ENCODE measurements at places on chromosomes 13 and 19. TPM values are rescaled to one million over a fixed set of nuclear protein-coding genes. Genes with fewer than 3 reads are reported as not detected.

- peak; percentile 26 for DNase-seq
- H3K27ac ChIP-seq: no peak overlapping the region
- no peaks in the 10 kb centered on the region for H3K36me3 ChIP-seq
Measured at GRCh38 chr13:106311004-106311403, 224.5 kb downstream of the EFNB2 start.

CYP4F12 gene
- not detected for total RNA-seq

TMEM238 gene
- total RNA-seq: 9.7 TPM

DNA sequence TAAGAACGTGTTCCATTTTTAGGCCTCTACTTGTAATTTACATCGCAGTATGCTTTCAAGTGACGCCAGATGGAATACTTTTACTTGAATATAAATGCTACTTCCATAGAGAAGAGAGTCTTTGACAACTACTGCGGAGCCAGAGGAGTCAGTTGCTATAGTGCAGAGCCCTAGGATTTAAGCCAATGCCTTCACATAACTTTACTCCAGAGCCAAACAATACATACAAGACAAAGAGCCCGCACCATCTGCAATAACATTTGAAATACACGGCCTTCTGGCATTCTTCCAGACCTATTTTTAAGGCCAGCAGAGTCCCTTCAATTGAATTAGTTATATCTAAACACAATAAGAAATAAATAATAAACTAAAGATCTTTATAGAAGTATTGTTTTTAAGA, 59.4 kb downstream of the XPO4 start:
- H3K27ac ChIP-seq: no peak overlapping the region
- no peaks in the 10 kb centered on the region for H3K4me1 ChIP-seq
- no peak for DNase-seq
- H3K4me3 ChIP-seq: no peak overlapping the region
- peaks cover 19% of the 10 kb centered on the region for H3K36me3 ChIP-seq
- H3K27me3 ChIP-seq: no peaks in the 10 kb centered on the region

DNA sequence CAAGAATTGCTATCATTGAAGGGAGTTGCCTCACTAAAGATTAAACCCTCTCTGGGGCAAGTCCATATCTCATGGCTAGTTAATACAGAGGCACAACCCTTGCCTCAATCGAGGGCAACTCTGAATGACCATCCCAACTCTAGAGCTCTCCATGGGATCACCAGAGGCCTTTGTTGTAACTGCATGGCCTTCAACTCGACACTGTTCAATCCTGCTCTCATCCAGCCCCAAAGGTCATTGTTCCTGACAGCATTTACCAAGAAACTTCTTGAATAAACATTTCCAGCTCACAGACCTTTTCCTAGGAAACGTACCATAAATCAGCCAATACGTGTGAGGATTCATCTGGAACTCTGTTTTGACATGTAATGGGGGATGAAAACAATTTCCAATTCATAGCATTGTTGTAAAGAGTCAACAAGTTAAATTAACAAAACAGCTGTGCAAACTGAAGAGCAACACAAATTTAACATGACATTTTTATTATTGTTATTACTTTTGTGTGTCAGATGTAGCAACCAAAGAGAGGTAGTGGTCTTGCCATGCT, 452.7 kb downstream of the SUCLA2 start:
- no peak overlapping the region for H3K4me3 ChIP-seq
- no peaks in the 10 kb centered on the region for H3K36me3 ChIP-seq
- H3K27me3 ChIP-seq: no peaks in the 10 kb centered on the region
- no peak overlapping the region for H3K27ac ChIP-seq
- H3K4me1 ChIP-seq: no peaks in the 10 kb centered on the region
- DNase-seq: no peak

- DNase-seq: no peak
- no peaks in the 10 kb centered on the region for H3K27me3 ChIP-seq
- H3K4me3 ChIP-seq: no peak overlapping the region
- H3K4me1 ChIP-seq: no peaks in the 10 kb centered on the region
Measured at GRCh38 chr19:18736415-18737336, 53.2 kb downstream of the CRTC1 start.

DNA sequence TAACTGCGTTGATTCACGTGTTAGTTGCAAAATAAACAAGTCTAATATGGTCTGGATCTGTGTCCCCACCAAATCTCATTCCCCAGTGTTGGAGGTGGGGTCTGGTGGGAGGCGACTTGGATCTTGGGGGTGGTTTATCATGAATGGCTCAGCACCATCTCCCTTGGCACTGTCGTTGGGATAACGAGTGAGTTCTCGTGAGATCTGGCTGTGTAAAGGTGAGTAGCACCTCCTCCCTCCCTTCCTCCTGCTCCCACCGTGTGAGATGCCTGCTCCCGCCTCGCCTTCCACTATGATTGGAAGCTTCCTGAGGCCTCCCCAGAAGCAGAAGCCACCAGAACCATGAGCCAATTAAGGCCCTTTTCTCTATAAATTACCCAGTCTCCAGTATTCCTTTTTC, 4.8 kb downstream of the PEAK3 start:
- H3K36me3 ChIP-seq: peaks cover 22% of the 10 kb centered on the region
- H3K27ac ChIP-seq: no peak overlapping the region
- DNase-seq: no peak
- H3K4me3 ChIP-seq: no peak overlapping the region
- peaks cover 26% of the 10 kb centered on the region for H3K4me1 ChIP-seq

GRCh38 chr13:94154367-94154766, 325.1 kb downstream of the DCT start:
- no peak overlapping the region for H3K27ac ChIP-seq
- H3K4me1 ChIP-seq: no peaks in the 10 kb centered on the region
- H3K36me3 ChIP-seq: no peaks in the 10 kb centered on the region
- H3K4me3 ChIP-seq: no peak overlapping the region

CYP2S1 gene
- 1.0 TPM for total RNA-seq

DNA sequence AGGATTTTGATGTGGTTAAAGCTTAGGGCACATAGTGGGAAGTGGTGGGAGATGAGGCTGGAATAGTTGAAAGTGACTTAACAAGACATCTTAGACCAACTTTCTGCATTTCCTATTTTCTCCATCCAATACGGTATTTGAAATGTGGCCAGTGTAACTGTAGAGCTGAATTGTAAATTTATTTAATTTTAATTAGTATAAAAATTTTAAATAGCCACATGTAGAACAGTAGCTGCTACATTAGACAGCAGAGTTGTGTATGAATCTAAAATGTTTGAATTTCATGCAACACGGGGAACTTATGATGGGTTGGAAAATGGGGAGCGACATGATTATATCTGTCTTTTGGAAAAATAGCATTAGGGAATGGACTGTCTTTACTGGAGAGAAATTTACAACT, 7.1 kb upstream of the SCEL start:
- no peak for DNase-seq
- H3K4me3 ChIP-seq: no peak overlapping the region
- H3K36me3 ChIP-seq: no peaks in the 10 kb centered on the region
- peaks cover 2% of the 10 kb centered on the region for H3K4me1 ChIP-seq
- H3K27me3 ChIP-seq: peaks cover 5% of the 10 kb centered on the region

NFIX gene
- 8.3 TPM for total RNA-seq

GEMIN7 gene
- total RNA-seq: 51.5 TPM

DNA sequence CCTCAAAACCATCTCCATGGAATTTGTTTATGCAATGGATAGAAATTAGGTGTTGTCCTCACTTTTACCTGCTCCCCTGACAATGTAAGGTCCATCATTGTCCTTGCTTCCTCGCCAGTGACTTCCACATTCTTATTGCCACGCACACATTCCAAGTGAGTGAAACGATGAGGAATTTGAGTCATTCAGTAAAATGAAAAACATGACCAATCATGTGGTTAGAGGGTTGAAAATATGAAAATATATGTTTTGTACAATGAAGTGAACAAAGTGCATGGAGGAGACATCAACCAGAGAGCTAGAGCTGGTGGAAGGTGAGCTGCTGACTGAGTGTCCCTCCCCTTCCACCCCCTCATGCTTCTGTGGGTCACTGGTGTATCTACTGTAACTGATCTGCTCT, 91.7 kb downstream of the ATP8A2 start:
- no peak for DNase-seq
- peaks cover 38% of the 10 kb centered on the region for H3K27me3 ChIP-seq
- H3K27ac ChIP-seq: no peak overlapping the region
- no peaks in the 10 kb centered on the region for H3K36me3 ChIP-seq

- peak overlapping the region; percentile 74 for H3K27ac ChIP-seq
- H3K27me3 ChIP-seq: no peaks in the 10 kb centered on the region
- H3K4me3 ChIP-seq: peak overlapping the region; percentile 60
- H3K4me1 ChIP-seq: peaks cover 73% of the 10 kb centered on the region
- H3K36me3 ChIP-seq: peaks cover 28% of the 10 kb centered on the region
Measured at GRCh38 chr13:99220199-99220935, 19.7 kb downstream of the UBAC2 start.

- no peak overlapping the region for H3K4me3 ChIP-seq
- no peak for DNase-seq
- H3K27ac ChIP-seq: no peak overlapping the region
- H3K4me1 ChIP-seq: no peaks in the 10 kb centered on the region
- no peaks in the 10 kb centered on the region for H3K36me3 ChIP-seq
- H3K27me3 ChIP-seq: peaks cover 2% of the 10 kb centered on the region
Measured at GRCh38 chr13:94256721-94257120, 222.8 kb downstream of the DCT start.

EDDM13 gene
- total RNA-seq: 0.98 TPM

LGALS7B gene
- not detected for total RNA-seq

DNA sequence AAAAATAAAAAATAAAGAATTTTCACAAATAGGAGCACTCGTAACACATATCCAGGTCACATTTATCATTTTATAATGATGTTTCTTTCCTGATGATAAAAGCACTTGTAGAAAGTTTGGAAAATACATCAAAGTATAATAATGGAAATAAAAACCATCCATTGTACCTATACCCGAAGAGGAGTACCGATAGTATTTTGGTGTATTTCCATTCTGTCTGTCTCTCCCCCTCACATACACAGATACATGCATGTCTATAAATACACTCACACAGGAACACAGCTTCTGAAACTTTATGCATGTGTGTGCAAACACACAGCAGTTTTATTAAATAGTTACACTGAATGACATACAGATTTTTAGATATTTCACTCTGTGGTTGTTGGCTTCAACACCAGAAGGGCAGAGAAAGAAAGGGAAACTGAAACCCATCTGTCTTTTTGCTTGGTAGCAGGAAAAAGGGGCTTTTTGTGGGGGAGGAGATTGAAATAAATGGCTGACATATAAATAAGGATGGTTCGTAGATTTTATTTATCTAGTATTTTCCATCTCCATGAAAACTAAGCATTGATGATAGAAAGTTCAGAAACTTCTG, 114.8 kb downstream of the LRCH1 start:
- H3K36me3 ChIP-seq: peaks cover 8% of the 10 kb centered on the region
- H3K4me1 ChIP-seq: peaks cover 54% of the 10 kb centered on the region
- peak overlapping the region; percentile 85 for H3K27ac ChIP-seq
- peak; percentile 80 for DNase-seq
- H3K27me3 ChIP-seq: no peaks in the 10 kb centered on the region

GRCh38 chr19:51097166-51097738, 11.0 kb downstream of the CTU1 start:
- no peak overlapping the region for H3K4me3 ChIP-seq
- H3K27me3 ChIP-seq: no peaks in the 10 kb centered on the region
- H3K36me3 ChIP-seq: peaks cover 26% of the 10 kb centered on the region
- peaks cover 20% of the 10 kb centered on the region for H3K4me1 ChIP-seq
- H3K27ac ChIP-seq: no peak overlapping the region
- DNase-seq: peak; percentile 87

DNA sequence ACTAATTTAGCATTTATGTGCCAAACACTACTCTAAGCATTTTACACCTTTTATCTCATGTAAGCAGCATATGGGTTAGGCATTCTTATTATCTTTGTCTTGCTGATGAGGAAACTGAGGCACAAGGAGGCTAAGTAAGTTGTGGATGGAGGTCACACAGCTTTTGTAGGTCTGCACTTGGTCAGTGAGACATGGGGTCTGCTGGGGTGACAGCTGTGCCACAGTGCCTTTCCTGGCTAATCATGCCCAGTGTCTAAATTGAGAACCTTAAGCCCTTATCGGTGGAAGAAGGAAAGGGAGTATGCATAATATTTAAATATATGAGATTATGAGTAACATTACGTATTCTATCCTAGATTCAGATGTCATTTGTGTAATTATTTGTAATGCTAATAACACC, 226.2 kb downstream of the GGACT start:
- peaks cover 8% of the 10 kb centered on the region for H3K4me1 ChIP-seq
- H3K4me3 ChIP-seq: no peak overlapping the region
- no peak for DNase-seq
- no peak overlapping the region for H3K27ac ChIP-seq

GRCh38 chr13:73998631-73999030, 135.6 kb downstream of the KLF12 start:
- no peaks in the 10 kb centered on the region for H3K27me3 ChIP-seq
- H3K27ac ChIP-seq: peak overlapping the region; percentile 20

GRCh38 chr13:32889986-32890565, 126.1 kb upstream of the KL start:
- no peak overlapping the region for H3K4me3 ChIP-seq
- DNase-seq: peak; percentile 32
- H3K36me3 ChIP-seq: no peaks in the 10 kb centered on the region
- H3K27ac ChIP-seq: no peak overlapping the region
- H3K27me3 ChIP-seq: no peaks in the 10 kb centered on the region

- no peak overlapping the region for H3K4me3 ChIP-seq
- H3K4me1 ChIP-seq: no peaks in the 10 kb centered on the region
- no peaks in the 10 kb centered on the region for H3K36me3 ChIP-seq
- H3K27me3 ChIP-seq: no peaks in the 10 kb centered on the region
Measured at GRCh38 chr13:74645586-74645985, 511.4 kb upstream of the KLF12 start.

GRCh38 chr19:55611300-55611982, 6.0 kb downstream of the ZNF865 start:
- H3K27me3 ChIP-seq: no peaks in the 10 kb centered on the region
- no peak overlapping the region for H3K4me3 ChIP-seq
- no peak for DNase-seq
- H3K36me3 ChIP-seq: peaks cover 44% of the 10 kb centered on the region
- H3K27ac ChIP-seq: no peak overlapping the region

DNA sequence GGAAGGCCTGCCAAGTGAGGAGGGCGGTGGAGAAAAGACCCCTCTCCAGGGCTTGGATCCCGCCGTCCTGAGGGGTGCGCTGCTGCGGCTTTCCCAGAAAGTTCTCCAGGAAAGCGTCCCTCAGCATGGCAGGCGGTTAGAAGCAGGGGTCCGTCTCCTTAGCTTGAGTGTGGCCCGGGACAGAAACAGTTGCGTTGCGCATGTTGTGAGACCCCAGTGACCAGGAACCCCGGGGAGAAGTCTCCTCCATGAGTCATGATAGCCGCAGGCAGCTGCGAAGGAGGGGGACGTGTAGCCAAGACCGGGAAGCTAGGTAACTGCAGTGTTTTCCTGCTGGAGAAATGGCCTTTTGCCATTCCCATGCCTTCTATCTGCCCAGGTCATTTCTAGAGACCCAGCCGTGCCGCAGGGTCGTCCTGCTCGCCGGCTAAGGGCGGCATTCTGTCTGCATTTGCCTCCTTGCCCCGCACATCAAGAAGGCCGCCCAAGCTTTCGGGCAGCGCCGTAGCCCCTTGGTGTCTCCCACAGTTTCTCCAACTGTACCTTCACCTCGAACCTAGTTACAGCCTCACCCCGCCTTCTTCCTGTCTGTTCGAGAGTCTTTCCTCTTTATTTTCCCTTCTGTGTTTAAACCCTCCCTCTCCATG, 64.3 kb downstream of the TM9SF2 start:
- H3K27me3 ChIP-seq: no peaks in the 10 kb centered on the region
- DNase-seq: no peak
- H3K36me3 ChIP-seq: peaks cover 29% of the 10 kb centered on the region
- H3K4me1 ChIP-seq: peaks cover 2% of the 10 kb centered on the region
- no peak overlapping the region for H3K27ac ChIP-seq
